ENCODE measurements at places on chromosomes 7 and 10. TPM values are rescaled to one million over a fixed set of nuclear protein-coding genes. Genes with fewer than 3 reads are reported as not detected.

The ANXA8 gene
- not detected for total RNA-seq

- DNase-seq: no peak
These were observed 54.8 kb downstream of the ATAD1 start for GRCh38 chr10:87763086-87763861.

DNA sequence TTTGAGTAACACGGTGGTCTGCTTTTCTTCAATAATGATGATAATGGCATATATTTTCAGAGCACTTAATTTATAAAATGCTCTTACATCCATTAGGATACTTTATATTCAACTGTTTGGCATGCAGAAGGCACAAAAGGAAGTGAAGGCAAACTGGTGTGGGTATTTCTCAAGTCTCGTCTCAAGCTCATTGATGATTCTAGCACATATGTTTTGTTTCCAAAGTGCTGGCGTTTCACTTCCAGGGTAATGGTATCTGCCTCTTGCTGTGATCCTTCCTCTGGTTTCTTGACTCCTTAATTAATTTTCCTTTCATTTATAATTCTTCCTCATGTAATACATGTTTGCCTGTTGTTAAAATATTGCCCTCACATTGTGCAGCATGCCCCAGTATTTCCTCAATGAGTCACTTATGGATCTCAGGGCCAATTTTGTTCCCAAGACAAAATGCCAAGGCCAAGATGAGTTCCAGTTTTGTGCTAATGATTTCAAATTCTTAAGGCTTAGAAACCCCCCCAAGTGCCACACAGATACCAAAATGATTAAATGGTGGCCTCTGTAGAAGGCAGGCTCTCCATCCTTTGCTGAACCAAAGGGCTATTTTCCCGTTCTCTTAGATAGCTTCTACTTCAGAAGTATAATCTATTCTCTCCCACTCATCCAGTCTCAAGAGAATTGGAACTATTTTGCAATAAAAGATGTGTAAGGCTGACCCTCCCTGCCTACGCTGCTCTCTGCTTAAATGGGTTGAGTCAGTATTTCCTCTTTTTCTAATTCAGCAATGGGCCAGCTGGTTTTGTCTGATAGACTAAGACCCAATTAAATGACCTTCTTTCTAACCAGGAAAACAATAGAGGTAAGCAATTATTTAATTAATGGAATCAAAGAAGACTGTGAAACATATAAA, 171.2 kb downstream of the ZNF365 start:
- DNase-seq: no peak

- no peak for DNase-seq
These were observed 21.8 kb downstream of the IFT22 start for GRCh38 chr7:101299511-101300464.

GRCh38 chr10:89245802-89246201, 5.8 kb downstream of the LIPA start:
- DNase-seq: no peak

- no peak for DNase-seq
These were observed 118.2 kb downstream of the VIPR2 start for GRCh38 chr7:159026271-159027055.

DNA sequence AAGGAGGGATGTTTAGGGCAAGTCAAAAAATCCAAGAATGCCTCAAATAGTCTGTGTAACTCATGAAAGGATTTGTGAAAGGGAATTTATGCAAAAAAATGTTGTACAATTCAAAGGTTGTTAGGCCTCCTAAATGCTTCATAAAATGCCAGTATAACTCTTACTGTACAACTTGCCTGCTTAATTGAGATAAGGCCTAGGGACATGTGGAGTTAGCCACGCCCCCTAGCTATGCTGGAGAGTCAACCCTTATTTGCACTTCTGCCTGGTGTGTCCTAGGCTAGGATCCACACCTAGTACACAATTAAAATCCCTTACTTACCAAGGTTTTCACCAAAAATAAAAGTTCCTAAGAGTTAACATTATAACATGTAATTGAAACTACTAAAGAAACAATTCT, 77.2 kb downstream of the ZNF680 start:
- no peak for DNase-seq

DNA sequence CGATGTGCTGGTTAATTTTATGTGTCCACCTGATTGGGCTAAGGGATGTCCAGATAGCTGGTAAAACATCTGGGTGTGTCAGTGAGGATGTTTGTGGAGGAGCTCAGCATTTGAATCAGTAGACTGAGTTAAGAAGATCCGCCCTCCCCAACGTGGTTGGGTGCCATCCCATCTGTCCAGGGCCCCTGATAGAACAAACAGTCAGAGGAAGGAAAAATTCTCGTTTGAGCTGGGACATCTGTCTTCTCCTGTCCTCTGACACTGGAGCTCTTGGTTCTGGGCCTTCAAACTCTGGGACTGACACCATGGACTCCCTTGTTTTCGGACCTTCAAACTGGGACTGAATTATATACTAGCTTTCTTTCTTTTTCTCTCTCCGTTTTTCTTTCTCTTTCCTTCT, 59.6 kb downstream of the CARD11 start:
- no peak for DNase-seq

DNA sequence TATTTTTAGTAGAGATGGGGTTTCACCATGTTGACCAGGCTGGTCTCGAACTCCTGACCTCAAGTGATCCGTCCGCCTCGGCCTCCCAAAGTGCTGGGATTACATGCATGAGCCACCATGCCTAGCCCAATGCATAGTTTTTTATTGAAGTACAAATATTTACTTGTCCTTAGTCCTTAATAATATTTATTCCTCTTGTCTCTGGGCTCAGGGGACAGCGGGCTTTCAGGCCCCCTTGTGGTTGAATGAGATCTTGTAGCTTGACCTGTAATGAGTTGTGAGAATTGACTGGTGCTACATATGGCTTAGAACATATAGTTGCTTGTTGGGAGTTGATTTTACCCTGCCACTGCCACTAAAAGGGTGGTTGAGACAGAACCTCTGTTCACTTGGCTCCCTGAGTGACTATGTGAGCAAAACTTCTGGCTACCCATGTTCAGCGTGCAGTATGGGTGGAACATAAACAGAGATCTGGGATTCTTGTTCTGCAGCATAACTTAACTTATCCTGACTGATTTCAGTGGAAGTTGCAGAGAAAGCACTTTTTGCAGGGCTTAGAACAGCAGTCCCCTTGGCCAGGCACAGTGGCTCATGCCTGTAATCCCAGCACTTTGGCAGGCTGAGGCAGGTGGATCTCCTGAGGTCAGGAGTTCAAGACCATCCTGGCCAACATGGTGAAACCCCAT, 14.9 kb downstream of the CCL26 start:
- DNase-seq: no peak
